Heart left ventricle (tissue), 16 donors: ENCODE measurements at places on chromosomes 7 and 10.

DNA sequence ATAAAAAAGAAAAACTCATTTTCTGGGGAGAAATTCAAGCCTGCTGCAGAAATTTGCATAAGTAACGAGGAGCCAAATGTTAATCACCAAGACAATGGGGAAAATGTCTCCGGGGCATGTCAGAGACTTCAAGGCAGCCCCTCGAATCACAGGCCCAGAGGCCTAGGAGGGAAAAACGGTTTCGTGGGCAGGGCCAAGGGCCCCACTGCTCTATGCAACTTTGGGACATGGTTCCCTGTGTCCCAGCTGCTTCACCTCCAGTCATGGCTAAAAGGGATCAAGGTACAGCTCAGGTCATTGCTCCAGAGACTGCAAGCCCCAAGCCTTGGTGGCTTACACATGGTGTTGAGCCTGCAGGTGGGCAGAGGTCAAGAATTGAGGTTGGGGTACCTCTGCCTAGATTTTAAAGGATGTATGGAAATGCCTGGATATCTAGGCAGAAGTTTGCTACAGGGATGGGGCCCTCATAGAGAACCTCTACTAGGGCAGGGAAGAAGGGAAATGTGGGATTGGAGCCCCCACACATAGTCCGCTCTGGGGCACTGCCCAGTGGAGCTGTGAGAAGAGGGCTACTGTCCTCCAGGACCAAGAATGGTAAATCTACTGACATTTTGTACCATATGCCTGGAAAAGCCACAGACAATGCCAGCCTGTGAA is 8.4 kb downstream of the MACC1 start:
- DNase-seq = no peak

DNA sequence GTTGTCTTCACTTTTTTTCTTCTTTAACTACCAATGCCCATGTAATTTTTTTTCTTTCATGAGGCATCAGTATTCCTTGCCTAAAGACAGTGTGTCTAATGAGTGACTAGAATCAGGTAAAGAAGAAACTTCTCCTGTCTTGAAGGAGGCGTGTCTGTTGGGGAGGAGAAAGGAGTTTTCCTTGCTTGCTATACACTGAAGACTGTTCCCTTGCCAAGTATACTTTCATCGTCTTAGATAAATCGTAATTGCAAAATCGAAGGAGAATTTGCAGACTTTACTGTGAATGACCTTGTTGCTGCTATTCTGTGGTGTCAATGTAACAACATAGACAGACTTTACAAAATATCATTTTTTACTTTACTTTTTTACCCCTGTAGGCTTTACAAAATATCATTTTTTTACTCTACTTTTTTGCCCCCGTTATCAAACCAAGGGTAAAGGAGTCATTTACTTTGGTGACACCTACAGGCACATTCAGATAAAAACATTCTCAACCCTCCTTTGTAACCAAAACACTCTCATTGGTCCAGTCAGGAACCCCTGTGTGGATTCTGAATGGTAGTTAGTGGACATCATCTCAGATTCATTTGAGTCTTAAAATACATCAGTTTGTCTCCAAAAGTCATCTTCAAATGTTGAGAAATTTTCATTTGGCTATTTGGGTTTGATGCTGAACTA is 232.4 kb downstream of the AHR start:
- DNase-seq = no peak

DNA sequence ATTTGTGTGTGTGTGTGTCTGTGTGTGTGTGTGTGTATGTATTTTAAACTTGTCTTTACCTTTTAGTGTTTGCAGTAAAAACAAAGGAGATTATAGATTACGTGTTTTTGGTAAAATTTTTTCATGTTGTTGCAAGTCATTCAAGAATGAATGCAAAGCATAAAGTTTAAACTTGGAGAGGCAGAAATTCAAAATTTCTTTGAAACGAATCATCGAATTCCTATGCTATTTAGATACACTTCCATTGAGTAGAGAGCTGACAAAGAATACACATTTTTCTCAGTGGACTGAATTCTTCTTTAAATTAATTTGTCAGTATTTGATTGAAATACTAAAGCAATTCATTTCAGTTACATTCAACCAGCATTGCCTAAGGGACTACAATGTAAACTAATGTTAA is 66.0 kb upstream of the HDAC9 start:
- DNase-seq = no peak

DNA sequence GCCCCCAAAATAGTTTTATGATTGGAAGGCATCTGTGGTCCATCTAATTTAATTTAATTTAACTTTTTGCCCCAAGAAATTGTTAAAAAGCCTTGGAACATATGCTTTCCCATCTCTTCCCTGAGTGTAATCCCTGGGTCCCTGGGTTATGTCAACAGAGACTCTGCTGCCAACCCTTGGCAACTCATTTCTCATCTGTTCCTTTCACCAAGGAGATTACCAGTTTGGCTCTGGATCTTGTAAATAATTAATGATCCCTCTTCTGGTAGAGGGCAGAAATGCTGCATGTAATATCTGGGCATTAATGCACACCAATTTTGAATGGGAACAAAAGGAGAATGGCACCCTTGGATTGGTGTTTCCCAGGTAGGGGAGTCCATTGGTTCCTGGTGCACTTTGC is 514.2 kb downstream of the CCSER2 start:
- DNase-seq = no peak

DNA sequence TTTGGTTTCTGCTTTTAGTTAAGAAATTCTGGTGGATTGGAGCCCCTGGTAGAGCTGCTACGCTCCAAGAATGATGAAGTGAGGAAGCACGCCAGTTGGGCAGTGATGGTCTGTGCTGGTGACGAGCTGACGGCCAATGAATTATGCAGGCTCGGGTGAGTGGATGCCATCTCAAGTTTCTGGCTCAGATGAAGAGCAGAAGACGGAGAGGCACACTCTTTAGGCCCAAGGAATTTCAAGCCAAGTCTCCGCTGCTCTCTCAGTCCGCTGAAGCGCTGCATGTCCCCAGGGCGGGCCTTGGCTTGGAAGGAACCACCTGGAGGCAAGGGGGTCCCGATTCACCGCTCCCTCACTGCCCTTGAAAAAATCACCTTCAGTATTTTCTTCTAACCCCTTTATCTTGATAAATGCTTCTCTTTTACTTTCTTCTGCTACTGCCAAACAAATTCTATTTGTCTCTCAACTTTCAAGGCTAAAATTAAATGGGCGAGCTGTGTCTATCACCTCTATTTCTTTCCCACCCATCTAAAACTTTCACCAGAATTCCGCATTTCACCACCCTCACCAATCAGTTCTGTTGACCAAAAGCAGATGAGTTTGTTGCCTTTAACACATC is 74.2 kb downstream of the ARMC3 start:
- no peak for DNase-seq

GRCh38 chr7:123639631-123640030 is 16.0 kb upstream of the LMOD2 start:
- no peak for DNase-seq

GRCh38 chr7:157998884-157999552 is 588.6 kb downstream of the PTPRN2 start:
- DNase-seq = no peak

- DNase-seq = no peak
Observed at GRCh38 chr10:5723692-5724091, 39.1 kb downstream of the TASOR2 start.

DNA sequence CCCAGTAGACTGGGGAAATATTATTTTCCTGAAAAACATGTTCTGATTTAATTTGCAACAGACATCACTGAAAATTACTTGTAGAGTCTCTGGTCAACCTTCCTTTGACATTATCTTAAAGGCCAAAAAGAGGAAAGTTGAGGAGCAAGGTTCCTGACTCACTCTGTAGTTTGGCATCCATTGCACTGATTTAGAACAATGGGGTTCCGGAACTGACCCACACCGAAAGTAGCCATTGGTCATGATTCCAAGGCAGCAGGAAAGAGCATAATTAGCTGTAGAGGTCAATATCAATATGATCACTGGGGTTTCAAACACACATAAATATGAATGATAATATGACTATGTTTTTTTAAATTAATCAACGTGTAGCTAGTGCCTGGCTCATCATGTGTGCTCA is 65.8 kb downstream of the DNMBP start:
- DNase-seq = no peak

GRCh38 chr7:16315280-16315679 is 106.1 kb downstream of the CRPPA start:
- DNase-seq = no peak

GRCh38 chr7:148327379-148327778 is 263.2 kb upstream of the C7orf33 start:
- DNase-seq = no peak

DNA sequence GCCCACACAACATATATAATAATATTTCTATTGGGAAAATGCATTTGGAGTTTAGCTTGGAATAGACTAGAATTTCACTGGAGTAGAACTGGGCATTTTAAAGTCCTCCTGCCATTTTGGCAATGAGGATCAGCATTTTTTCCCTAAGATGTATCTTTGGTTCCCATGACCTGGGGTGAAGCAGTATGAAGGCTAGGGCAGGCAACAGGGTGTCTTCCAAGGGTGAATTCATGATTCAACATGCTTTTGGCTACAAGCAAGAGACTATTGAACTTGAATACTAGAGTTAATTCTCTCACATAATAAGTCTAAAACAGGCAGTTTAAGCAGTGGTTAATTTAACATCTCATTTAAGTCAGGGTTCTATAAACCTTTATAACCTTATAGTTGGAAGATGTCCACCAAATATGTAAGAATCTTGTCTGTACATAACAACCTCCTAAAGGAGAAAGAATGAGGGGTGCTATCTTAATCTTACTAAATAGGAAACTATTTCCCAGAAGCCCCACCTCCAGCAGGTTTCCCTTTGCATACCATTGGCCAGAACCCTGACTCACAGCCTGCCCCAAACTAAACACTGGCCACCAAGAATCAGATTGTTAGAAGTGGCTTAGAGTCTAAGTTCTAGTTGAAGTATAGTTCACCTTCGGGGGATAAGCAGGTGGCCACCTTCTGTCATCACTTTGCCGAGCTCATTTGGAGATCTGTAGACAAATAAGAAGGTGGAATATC is 96.0 kb upstream of the PRPS1L1 start:
- DNase-seq = no peak

DNA sequence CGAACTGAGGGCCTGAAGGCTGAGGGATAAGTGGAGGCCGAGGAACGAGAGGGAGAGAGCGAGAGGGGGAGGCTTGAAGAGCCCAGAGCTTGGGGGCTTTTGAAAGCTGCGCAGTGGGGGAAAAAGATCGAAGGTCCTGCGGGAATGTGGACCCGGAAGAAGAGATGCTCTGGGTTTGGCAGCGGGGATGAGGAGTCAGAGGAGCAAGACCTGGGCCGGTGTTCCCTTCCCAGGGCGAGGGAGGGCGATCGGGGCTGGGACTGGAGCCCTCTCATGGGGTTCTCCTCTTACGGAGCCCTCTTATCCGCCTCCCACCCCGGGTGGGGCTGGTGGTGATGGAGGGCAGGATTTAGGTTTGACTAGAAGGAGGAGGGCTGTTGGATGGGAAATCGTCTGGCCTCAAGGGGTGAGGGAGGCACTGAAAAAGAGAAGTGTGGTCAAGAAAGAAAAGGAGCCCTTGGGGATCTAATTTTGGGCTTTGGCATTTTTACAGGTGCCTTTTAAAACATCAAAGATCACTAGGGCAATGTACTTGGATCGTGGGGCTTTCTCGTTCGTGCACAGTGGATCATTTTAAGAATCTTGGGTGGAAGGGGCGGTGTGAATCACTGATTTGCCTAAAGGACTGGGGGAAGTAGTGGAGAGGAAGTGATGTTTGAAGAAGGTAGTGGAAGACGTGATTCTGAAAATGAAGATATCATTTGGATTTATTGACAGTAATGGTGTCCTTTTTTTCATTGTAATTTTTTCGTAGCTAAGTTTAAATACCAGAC is 637 bp downstream of the SAMD8 start:
- peak; percentile 72 for DNase-seq

GRCh38 chr10:13139676-13140075 is 21.7 kb upstream of the MCM10 start:
- DNase-seq = no peak

DNA sequence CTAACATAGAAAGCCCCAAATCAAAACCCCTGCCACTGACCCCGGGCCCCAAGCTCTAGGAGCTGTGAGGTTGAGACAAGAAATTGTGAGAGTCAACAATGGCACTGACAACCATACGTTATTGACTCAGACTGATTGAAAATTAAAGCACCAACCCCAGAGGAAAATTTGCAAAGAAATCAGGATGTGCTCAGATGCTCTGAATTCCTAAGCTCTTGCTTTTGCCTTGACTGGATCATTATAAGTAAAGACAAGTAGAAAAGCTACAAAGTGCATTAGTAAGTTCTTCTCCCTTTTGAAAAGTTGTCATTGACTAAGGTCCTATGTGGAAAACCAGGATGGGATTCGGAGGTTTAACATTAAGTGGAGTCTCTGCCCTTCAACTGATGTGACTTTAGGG is 130.2 kb downstream of the SAMD9 start:
- no peak for DNase-seq

- DNase-seq = peak; percentile 38
Observed at GRCh38 chr10:55631071-55631654, 729.9 kb downstream of the ZWINT start.

DNA sequence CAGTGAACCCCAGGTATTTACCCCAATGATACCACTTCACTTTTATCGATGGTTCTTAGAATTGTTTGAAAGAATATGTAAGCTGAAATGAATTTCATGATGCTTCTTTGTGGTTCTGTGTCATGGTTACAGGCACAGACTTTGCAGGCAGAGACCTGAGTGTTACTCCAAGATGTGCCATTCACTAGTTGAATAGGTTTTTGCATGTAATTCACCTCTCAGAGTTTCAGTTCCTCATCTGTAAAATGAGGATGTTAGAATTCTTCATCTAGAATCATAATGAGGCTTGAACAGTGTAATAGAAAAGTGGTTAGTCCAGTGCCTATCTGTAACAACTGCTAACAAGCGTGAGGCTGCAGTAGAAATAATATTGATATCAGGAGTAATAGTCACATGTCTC is 54.6 kb downstream of the VSTM2A start:
- DNase-seq = no peak

GRCh38 chr7:143085109-143085508 is 33.0 kb downstream of the OR6V1 start:
- DNase-seq = no peak

DNA sequence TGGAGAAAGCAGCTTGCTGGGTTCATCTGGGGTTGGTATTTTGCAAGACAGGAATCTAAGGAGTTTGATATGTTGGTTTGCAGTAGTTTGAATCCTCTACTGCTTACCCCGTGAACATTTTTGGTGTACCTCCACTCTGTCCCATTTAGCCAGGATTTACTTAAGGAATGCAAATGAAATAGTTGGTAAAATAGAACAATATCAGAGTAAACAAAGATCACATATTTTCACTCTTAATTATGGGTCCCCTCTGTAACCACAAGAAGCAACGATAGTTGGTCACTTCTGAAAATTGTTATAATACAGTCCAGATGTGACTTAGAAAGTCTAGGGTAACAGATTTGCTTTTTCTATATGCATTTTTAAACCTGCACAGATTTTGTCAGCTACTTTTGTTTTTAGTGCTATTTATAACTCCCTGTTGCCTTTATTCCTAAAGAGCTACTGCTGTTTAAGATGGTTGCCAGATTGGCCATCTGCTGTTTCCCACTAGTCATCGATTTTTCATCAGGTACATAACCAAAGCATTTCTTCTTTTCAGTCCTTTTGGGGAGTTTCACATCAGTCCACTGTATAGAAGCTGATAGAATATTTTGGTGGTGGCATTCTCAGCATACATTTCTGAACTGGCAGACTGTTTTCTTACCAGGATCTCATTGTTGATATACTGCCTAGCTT is 37.6 kb downstream of the MAPK8 start:
- no peak for DNase-seq

- DNase-seq = no peak
Observed at GRCh38 chr10:28332726-28333125, 29.9 kb upstream of the MPP7 start.

- no peak for DNase-seq
Observed at GRCh38 chr10:3832022-3832786, 47.2 kb upstream of the KLF6 start.

GRCh38 chr7:106486331-106486730 is 174.6 kb downstream of the CCDC71L start:
- DNase-seq = no peak
